ENCODE measurements at places on chromosomes 5 and 9.

DNA sequence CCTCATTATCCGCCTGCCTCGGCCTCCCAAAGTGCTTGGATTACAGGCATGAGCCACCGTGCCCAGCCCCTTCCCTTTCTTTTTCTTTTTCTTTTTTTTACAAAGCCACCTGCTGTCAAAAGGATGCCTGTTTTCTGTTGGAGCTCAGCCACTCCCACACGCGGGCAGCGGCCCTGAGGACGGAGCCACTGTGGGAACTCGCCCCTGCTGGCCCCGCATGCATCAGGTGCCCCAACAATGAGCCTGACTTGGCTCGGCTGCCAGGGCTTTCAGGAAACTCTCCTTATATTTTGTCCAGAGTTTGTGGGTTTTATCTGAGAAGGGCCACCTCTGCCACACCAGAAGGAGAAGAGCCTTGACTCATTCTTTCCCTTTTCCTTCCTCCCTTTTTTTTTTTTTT lies 37.1 kb upstream of the LRRC14B start:
- no peak for DNase-seq

DNA sequence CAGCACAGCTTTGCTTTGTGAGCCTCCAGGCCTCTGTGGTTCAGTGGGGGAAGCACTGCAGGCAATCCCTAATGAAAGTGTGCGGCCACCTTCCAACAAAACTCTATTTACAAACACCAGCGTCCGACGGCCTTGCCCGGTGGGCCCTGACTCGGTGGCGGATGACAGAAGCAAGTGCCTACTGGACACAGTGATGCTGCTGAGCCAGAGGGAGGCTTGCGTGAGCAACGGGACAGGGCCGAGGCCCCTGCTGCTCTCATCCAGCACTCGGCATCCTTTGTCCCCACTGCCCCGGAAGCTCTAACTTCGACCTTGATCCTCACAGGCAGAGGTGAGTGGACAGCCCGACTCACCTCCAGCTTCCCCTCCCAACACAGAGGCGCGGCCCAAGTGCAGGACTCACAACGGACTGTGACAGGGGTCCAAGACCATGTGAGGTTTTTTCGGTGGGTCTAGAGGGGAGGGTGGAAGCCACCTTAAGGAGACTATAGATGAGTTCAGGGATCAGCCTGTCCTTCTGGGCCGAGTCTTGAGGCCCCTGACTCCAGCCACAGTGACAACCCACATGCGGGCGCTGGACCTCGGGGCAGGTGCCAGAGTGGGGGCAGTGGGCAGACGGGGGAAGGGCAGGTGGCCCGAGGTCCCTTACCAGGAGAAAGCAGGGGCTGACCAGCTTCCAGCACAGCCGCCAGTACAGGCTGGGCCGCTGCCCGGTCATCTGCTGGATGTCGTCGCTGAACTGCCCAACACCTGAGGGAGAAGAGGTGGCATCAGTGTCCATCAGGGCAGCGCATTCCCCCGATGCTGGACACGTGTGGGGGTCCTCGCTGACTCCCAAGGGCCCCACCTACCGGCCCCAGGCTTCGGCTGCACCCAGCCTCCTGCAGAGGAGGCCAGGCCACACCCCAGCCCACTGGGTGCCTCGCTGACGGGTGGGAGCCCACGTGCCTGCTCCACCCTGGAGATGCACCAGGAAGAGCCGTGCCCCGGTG lies 39.4 kb downstream of the SLC6A3 start:
- DNase-seq = no peak

GRCh38 chr5:129930221-129930620 lies 26.0 kb downstream of the CHSY3 start:
- no peak for DNase-seq

DNA sequence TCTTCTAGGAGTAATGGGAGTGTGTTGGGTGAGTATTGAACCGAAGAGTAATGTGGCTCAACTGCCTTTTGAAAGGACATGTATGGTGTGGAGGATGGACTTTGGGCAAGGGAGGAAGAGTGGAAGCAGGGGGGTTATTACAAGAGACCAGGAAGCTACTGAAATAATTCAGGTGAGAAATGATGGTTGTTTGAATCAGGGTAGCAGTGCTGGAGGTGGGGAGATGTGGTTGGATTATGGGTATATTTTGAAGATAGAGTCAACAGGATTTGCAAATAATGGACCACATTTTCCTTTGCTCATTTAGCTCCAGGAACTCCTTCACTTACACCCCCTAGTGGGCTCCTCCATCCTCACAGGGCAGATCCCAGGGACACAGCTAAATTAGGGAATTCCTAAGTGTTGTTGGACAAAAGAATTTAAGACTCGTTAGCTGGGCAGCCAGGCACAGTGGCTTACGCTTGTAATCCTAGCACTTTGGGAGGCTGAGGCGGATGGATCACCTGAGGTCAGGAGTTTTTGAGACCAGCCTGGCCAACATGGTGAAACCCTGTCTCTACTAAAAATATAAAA lies 1.2 kb upstream of the SLC4A9 start:
- no peak for DNase-seq

- DNase-seq = no peak
These were observed 14.4 kb downstream of the CAMK4 start for GRCh38 chr5:111238431-111239225.

DNA sequence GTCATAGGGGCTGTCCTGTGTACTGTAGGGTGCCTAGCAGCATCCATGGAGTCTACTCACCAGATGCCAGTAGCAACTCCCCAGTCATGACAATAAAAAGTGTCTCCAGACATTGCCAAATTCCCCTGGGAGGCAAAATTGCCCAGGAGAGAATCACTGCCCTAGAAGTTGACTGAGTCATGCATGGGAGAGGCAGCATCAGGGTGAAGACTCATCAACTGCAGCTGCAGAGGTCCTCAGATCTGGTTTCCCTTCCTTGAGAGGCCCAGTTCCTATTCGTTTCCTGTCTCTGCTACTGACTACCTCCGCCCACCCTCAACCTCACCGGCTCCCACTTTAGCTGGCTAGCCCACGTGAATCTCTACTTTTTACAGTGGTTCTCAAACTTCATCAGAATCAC lies 88.6 kb upstream of the AGXT2 start:
- no peak for DNase-seq

DNA sequence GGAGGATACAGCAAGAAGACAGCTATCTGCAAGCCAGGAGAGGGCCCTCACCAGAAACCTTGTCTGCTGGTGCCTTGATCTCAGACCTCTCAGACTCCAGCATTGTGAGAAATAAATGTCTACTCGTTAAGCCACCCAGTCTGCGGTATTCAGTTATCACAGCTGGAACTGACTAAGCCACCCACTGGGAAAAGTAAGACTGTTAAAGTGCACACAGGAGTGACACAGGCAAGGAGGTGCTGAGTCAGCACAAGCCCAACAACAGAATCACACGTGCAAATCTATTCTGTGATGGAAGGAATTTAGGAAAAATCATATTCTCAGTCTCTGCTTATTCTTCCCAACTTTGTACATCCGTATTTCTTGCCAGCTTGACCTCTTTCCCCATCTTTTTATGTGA lies 200.0 kb downstream of the NR2F1-AS1 start:
- no peak for DNase-seq

DNA sequence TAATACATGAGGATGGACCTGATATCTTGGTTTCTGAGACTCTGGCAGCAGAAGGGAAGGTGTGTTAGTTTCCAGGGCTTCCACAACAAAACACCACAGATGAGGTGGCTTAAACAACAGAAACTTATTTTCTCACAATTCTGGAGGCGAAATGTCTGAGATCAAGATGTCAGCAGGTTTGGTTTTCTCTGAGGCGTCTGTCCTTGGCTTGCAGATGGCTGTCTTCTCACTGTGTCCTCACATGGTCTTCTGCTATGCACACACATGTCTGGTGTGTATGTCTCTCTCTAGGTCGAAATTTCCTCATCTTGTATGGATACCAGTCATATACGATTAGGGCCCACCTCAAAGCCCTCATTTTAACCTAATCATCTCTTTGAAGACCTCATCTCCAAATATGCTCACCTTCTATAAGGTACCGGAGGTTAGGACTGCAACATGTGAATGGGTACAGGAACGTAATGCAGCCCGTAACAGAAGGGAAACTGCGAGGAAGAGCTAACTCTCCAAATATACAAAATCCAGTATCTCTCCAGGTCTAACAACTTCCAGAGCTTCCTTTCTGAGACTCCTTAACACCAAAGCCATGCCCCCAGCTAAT lies 139.8 kb upstream of the SMARCA2 start:
- no peak for DNase-seq

GRCh38 chr9:96423322-96423984 lies 5.3 kb upstream of the ZNF367 start:
- no peak for DNase-seq

GRCh38 chr9:6680797-6681146 lies 35.2 kb upstream of the GLDC start:
- DNase-seq = no peak

GRCh38 chr5:116658141-116658540 lies 83.5 kb upstream of the SEMA6A start:
- no peak for DNase-seq

GRCh38 chr5:143898916-143899591 lies 87.1 kb downstream of the HMHB1 start:
- no peak for DNase-seq

DNA sequence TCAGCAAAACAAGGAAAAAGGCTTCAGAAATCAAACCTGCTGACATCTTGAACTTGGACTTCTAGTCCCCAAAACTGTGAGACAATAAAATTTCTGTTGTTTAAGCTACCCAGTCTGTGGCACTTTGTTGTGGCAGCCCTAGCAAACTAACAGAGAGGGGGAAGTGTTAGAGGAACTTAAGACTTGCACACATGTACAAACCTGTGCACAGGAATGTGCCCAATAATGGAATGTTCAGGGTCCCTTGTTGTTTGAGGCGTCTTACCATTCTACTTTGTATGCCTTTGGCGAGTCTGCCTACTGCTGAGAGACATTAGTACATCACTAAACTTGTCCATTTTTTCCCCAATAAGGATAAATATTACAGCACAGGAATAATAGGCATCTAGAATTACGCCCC lies 160.3 kb downstream of the WDR70 start:
- DNase-seq = no peak

GRCh38 chr9:135359764-135360163 lies 119.8 kb upstream of the PPP1R26 start:
- DNase-seq = no peak

- DNase-seq = no peak
These were observed 28.0 kb upstream of the SLC28A3 start for GRCh38 chr9:84368601-84369000.

DNA sequence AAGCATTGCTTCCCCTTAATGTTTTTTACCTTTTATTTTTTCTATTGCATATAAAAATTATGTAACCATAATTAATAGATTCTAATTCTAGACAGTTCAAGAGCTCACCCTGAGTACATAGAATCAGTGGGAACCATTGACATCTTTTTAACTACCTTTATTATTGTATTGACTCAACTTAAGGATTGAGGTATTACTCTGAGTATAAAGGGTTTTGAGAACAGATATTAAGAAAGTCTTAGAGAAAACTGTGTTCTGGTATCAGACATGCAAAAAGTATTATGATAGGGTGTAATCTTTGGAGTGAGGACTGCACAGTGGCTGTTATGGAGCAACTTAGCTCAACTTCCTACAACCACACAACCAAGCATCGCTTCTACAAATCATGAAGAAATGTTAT lies 8.9 kb downstream of the SPEF2 start:
- no peak for DNase-seq

GRCh38 chr9:87537625-87538024 lies 40.0 kb downstream of the DAPK1 start:
- DNase-seq = no peak

DNA sequence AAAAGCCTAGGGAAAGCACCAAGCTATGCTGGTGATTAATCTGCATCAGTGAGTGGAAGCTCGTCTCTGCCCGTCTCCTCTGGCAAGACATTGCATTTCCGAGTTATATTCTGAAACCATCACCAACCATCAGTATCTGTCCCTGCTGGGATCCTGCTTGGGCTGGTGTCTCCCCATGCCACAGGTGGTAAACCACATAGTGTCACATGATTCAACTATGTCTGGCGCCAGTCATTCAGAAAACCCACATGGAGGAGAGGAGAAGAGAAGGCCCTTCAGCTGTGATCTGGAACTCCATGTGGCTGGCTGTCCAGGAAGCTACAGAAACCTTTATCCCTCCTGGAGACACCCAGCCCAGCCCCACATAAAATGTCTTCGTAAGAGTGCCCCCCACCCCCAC lies 4.8 kb downstream of the IL9 start:
- no peak for DNase-seq

- DNase-seq = no peak
These were observed 74.0 kb upstream of the RXRA start for GRCh38 chr9:134252084-134252830.

DNA sequence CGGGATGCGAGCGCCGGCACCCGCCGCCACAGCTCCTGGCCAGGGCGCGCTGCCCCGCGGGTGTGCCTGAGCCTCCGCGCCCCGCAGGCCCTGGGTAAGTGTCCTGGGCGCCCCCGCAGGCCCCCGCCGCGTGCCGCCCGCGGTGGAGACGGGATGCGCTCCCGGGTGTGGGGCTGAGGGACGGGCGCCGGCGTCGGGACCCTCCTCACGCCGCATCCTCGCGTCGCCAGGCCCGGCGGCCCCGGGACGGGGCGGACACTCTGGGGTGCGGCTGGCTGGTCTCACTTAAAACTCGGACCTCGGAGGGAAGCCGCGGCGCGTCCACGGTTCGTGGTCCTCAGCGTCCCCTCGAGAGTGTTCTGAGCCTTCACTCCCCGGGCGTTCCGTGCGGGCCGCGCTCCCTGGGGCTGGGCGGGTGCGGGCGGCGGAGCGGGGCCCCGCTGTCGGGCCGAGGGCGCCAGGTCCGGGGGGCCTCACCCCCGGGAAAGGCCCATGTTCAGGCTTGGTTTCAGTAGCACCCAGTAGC lies 275 bp downstream of the AHRR start:
- DNase-seq = no peak

DNA sequence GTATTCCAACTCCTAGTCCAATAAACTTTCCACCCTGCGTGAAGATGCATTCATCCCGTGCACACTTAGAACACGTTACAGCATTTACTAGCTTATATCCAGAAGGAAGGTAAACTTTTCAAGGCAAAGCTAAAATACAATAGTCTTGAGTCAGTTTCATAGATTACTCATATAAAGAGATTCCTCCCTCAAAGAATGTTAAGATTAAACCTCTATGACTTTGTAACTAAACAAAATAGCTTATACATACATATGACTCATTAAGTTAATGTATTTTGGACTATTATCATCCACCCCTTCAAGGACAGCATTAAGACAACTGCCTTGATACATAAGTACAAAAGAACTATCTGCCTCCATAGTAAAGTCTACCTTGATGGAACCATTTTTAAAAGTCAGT lies 36.1 kb downstream of the TLE1 start:
- no peak for DNase-seq

DNA sequence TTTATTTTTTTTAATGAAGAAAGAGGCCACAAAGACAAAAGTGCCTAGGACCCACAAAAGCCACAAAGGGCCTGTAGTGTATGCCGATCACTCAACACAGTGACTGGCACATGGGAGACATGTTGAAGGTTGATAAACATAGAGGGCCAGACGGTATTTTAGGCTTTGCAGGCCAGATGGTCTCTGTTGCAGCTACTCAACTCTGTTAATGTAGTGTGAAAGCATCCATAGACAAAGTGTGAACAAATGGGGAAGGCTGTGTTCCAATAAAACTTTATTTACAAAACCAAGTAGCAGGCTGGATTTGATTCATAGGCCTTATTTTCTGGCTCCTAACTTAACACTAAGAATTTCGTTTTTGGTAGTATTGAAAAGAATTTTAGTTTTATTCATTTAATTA lies 139.9 kb downstream of the SGCD start:
- no peak for DNase-seq

- no peak for DNase-seq
These were observed 48.3 kb downstream of the SLCO6A1 start for GRCh38 chr5:102450313-102450990.

- no peak for DNase-seq
These were observed 234.4 kb upstream of the GRAMD2B start for GRCh38 chr5:126188804-126189203.

GRCh38 chr9:110029956-110030480 lies 177.9 kb downstream of the C9orf152 start:
- DNase-seq = no peak
